Mucosa of gallbladder (tissue), 1 donor: ENCODE measurements at places on chromosomes 5 and 9.
A peak's percentile ranks its signal among the peaks of the same experiment; 100 is the strongest.

DNA sequence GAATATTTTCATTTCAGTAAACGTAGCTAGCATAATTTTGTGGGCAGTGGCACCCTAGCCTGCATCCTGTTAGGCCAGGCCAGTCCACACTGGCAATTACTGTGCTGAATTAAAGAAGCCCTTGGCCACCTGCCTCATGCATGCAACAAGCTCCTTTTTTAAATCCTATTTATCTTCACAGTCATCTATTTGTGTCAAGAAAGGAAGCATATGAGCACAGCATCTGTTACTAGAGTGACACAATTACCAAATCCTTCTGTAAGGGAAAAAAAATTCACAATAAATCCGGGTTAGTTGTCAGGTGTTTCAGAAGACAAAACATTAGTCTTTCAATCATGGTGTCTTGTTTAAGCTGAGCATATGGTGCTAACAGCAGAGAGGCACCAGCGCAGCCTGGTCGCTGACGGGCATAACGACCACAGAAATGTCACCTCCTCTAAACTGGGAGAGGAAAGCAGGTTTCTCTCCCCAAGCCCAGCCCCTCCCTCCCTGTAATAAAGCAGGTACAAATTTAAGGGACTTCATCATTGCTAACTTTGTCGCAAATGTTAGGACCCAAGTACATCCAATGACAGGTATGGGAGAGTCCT is 520.6 kb downstream of the CTNND2 start:
- no peak for DNase-seq

- DNase-seq = peak; percentile 68
Observed at GRCh38 chr9:706606-707459, 134.7 kb upstream of the DMRT1 start.

DNA sequence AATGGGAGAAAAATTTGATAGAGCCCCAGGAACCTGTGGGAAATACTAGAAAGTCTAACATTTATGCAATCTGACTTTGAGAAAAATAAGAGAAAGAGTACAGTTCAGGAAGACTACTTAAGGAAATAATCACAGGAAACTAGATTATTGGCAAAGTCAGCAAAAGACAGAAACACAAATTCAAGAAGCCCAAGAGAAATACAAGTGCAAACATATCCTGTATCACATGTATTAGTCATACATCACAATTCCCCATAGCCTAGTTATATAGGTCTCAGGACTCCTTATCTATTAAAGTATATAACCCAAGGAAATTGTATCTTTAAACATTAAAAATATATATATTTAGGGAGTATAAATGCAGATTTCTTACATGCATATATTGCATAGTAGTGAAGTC is 100.8 kb downstream of the HOMER1 start:
- DNase-seq = no peak

DNA sequence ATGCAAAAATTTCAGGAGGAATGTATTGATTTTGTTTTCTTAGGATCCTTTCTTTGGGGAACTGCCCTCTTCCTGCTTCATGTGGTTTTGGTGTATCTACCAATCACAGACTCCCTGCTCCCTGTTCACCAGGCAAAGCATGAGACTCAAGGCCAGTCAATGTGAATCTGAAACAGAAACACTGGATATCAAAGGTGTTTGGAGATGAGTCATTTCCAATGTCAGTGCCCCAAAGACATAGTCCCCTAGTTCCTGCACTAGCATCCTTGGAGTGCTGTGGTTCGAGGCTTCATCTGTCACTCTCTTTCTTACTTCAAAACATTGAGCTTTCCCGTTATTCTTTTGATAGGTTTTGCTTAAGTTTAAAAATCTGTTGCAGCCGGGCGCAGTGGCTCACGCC is 8.1 kb downstream of the PPP3R2 start:
- DNase-seq = no peak

DNA sequence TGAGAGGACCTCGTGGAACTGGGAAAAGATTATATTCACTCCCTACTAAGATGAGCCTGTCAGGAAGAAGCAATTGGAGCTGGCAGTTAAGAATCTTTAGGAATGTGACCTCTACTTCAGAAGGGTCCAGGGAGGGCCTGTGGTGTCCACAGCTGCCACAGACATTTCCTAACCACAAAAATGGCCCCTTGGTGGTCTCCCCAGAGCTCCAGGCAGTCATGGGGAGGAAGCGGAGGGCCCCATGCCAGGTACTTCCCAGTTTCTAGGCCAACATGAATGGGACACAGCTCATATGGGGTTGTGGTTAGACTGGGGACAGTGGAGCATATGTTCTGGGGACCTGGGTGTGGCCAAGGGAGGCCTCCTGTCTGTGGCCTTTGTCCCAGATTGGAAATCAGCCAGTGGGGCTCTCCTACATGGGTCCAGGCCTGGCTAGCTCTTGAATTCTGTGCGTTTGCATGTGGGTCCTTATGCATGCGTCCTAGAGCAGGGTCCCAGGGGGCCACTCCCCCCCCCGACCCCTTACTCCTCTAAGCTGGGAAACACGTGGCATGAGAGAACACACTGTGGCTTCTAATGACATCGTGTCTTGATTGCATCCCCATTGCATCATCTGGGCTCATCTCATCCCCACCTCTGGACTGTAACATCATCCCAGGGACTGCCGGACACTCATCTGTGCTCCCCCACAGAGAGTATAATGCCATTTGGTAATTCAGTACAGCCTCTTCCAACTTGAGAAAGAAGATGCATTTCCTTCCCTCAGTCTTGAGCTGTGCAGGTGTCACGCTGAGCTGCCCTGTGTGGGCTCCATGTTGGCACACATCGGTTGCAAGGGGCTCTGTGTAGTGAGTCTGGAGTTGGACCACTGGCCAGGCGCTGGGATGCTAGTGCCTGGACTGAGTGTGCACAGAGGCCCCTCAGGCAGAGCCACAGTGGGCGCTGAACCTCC is 31.3 kb downstream of the IRF1 start:
- no peak for DNase-seq

DNA sequence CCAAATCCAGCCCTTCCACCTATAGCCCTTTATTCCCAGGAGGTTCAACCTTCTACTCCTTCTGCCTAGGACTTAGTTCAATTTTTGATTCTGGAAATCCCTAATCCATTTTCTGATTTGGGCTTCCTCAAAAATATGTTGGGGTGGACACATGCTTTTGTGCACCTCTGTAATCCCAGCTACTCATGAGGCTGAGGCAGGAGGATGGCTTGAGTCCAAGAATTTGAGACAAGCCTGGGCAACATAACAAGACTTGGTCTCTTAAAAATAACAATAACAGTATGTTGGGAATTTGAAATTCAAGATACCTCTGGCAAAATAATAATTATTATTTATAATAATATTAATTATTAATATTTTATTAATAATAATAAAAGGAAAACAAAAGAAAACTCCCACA is 188.7 kb upstream of the TLE4 start:
- no peak for DNase-seq

DNA sequence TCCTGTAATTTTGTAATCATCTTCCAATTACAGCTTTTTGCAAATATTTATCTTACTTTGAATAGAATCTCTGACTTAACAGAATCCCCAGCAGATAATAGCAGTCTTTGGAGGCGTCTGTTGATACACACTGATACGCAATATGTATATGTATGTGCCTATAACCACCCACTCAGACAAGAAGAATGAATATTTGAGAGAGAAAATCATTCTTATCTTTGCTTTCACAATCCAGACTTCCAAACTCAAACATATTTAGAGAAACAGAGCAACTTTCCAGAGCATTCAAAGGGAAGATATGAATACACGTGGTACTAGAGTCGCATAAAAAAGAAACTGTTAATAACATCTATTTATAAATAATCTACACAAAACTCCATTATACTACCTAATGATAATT is 6.1 kb downstream of the RORB start:
- no peak for DNase-seq

DNA sequence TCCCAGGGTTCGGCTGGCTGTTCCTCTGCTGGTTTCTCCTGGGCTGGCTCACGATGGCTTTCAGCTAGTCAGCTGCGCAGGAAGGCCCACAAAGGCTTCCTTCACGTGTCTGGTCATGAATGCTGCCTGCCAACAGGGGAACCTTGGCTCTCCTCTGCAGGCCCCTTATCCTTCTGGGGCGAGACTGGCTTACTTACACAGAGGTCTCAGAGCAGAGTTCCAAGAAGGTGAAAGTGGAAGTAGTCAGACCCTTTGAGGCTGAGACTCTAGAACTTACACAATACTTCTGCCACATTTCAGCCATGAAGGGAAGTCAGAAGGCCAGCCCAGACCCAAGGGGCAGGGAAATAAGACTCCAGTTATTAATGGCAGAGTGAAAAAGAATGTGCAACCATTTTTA is 99.5 kb downstream of the LHFPL2 start:
- DNase-seq = no peak

DNA sequence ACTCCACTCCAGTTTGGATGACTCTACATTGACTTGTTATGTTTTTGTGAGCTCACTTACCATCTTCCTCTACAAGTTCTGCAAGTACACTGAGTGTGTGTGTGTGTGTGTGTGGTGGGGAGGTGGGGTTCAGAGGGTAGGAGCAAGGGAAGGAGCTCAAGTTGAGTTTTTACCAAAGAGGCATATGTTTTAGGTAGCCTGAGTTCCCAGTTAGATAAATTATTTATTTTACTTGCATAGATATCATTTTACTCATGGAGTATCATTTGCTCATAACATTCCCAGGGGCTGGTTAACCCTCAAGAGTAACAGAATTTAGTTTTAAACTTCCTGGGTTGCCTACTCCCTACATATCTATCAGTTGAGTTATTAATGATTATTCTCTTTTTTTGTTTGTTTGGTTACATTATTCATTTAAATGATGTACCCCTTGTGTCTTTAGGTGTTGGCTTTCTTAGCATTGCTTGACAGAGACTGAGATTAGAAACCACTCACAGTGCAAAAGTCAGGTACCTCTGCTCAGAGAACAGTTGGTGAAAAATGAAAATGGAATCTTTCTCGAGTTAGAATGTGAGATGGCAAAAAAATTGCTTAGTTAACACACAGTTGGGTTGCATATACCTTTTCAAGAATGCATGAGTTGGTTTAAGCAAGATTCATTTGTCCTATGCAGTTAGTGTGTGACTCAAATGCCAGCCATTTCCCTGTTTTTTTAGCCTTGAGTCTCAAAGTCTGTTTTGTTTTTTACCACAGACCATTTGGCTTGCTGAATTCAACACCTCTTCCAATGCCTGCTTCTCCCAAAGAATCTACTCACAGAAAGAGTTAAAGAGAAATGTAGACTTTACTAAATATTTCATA is 29.2 kb downstream of the TNFSF8 start:
- no peak for DNase-seq

DNA sequence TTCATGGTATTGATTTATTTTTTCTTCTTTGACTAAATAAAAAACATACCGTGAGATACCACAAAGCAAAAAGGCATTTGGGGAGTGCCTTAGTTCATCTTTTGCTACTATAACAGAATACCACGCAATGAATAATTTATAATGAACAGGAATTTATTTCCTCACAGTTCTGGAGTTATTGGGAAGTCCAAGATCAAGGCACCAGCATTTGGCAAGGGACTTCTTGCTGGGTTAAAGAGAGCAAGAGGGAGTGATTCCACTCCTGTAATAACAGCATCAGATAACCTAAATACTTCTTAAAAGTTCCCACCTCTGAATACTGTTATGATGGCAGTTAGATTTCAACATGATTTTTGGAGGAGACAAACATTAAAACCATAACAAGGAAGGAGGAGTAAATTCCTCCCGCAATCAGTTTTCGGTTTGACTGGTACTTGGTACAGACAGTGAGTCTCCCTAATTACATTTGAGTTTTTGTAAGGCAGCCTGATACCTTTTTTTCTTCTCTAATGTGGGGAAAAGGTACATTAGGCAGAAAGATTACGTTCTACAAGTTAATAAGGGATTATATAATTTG is 8.8 kb upstream of the OMD start:
- DNase-seq = no peak

- no peak for DNase-seq
Observed at GRCh38 chr9:117772960-117773359, 68.8 kb downstream of the TLR4 start.

GRCh38 chr5:106418196-106418595 is 1252.5 kb downstream of the EFNA5 start:
- no peak for DNase-seq

- no peak for DNase-seq
Observed at GRCh38 chr9:209143-209758, 5.4 kb upstream of the DOCK8 start.

- no peak for DNase-seq
Observed at GRCh38 chr9:129254566-129255287, 76.7 kb upstream of the IER5L start.

- no peak for DNase-seq
Observed at GRCh38 chr5:180299526-180299925, 7.6 kb upstream of the MAPK9 start.

DNA sequence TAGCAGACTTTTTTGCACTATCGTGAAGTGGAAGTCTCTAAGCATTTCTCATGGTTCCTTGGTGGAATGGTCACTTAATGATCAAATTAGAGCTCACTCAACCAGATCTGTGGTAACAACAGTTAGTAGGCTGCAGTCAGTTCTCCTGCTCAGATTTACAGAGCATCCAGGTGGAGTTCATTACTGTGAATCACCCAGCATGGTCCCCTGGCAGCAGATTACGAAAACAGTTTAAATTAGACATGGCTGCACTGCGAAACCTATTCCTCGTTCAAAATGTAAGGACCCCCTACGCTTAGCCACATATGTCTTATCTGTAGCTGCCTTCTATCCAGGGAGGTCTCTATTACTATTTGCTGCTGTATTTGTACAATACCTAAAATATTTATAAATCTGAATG is 823.6 kb upstream of the ARRDC3 start:
- DNase-seq = no peak

DNA sequence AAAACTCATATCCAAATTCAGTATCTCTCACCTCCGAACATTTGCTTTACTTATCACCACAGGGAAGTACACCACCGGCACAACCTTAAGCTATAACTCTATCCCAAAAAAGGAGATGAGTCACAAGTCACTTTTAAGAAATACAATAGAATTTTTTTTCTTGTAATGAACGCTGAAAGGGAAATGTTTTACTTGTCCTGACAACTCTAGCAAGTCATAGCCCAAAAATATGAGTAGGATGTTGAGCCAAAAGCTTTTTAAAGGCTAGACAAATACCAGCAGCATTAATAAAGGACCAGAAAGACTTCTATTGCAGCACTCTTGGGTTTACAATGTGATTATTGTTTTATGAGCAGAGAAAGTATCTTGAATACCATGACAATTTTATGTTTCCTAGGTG is 147.3 kb upstream of the FST start:
- DNase-seq = no peak

DNA sequence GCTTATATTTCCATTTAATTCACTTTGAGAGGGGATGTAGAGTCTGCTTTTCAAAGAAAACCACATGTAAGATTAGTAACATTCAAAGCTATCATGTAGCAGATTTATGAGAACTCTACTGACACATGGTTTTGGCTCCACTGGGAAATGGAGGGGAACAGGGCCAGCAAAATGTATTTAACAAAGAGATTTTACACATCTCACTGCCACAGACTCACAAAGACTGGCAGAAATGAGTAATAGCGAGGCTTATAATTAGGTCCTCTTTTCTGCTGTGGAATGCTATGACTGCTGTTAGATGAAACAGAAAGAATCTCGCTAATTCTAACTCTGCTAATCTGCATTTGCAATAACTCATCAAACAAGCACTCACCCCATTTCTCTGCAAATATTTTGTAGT is 4.5 kb downstream of the DAP start:
- DNase-seq = no peak
